ENCODE measurements at places on chromosomes 2 and 18.

DNA sequence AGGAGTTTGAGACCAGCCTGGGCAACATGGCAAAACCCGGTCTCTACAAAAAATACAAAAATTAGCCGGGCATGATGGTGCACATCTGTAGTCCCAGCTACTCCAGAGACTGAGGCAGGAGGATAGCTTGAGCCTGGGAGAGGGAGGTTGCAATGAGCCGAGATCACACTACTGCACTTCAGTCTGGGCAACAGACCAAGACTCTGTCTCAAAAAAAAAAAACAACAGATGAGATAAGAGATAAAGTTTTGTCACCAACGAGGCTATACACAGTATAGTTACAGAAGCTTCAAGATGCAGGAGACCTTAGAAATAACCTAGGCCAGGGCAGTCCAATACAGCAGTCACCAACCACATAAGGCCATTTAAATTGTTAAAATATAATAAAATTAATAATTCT, 9.4 kb downstream of the FAM124B start:
- no peak for DNase-seq

- no peak for DNase-seq
Measured at GRCh38 chr2:40202798-40203400, 249.0 kb downstream of the SLC8A1 start.

- DNase-seq: no peak
Measured at GRCh38 chr18:65347446-65347845, 403.4 kb upstream of the CDH7 start.

DNA sequence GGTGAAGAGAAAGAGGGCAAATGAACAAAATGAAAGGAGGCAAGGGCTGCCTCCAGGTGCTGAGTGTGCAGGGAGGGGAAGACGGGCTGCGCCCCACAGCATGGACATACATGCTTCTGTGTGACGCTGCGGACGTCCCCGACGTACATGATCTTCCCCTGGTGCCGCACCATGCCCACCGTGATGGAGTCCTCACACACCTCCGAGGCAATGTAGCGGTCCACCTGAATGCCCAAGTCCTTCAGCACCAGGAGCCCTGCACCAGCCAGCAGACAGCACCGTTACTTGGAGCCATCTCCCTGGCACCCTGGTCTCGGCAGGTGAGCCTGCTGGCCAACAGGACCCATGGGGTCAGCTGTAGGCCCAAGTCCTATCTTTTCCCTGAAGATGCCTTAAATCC, 73.1 kb upstream of the POMC start:
- no peak for DNase-seq

DNA sequence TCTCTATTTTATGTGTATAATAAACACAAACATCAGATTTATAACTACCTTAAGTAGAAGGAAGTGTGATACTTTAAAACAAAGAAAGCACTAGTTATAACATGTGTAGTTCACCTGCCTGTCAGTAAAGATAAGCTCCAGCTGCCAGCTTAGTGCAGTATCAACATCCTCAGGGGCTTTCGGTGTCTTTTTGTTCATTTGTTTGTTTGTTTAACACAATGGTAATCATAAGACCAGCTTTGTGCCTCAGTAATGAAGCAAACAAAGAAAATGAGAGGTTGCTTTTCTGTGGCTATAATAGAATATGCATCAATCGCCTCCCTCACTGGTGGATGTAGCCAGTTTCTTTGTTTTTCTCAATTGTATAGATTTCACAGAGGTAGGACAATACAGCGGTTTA, 1499.0 kb upstream of the TMEFF2 start:
- no peak for DNase-seq
